ENCODE measurements at places on chromosomes 6 and 20.
A peak's percentile ranks its signal among the peaks of the same experiment; 100 is the strongest.

DNA sequence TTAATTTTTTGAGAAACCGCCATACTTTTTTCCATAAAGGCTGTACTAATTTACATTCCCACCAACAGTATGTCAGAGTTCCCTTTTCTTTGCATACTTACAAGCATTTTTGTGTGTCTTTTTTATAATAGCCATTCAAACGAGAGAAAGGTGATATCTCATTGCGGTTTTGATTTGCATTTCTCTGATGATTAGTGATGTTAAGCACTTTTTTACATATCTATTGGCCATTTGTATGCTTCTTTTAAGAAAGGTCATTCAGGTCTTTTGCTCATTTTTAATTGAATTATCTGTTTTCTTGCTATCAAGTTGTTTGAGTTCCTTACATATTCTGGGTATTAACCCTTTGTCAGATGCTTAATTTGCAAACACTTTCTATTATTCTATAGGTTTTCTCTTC is 176.1 kb upstream of the UFL1 start:
- DNase-seq, result no peak

- no peak for DNase-seq
These were observed 87.1 kb downstream of the PSMG4 start for GRCh38 chr6:3345836-3346235.

- no peak for DNase-seq
These were observed 133.2 kb upstream of the SYNCRIP start for GRCh38 chr6:85775883-85776282.

DNA sequence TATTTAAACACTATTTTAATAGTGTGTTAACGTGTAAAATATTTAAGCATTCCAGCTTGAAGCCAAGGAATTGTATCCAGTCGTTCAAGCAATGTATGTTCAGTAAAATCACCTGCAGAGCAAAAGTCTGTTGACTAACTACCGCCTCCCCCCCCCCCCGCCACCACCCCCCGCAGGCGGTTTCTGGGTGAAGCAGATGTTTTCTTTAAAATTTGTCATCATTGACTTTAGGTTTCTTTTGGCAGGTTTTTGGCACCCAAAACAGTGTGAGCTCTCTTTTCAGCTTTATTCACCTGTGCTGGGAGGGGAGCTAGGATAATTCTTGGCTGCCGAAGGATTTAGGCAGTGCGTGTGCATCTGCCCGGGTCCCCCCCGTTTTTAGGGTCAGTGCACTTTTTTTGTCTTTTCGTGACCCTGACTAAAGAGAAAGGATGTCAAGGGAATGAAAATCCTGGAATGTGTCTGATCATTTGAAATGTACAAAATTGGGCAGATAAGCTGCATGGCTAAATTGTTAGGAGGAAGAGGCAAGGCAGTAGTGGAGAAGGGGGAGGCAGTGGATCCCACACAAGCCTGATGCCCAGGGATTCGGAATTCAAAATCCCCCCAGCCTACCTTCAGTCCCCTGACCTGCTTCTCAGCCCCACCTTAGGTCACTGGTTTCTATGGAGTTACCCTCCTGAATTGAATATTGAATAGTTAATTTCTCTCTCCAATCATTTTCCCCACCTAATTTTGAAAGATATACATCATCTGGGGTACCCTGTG is 1.1 kb downstream of the EDN1 start:
- DNase-seq, result no peak

DNA sequence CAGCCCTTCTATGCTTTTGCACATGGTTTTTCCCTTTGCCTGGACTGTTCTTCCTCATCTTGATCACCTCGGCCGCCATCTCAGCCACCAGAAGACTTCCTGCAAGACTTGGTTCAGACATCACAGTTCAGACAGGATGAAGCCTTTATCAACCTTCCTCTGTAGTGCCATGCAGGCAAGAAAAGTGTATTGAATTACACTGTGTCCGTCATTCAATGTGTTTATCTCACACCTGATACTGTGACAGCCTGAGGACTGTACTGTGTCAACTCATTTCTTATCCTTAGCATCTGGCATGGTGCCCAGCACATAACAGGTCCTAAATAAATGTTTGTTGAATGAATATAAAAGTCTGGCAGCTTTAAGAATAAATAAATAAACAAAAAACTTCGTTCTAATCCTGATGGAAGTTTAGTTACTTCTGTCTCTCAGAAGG is 133.3 kb upstream of the MAN1A1 start:
- DNase-seq, result no peak

- no peak for DNase-seq
These were observed 12.2 kb downstream of the BPIFB4 start for GRCh38 chr20:33091693-33092092.

GRCh38 chr6:117169781-117170281 is 95.5 kb upstream of the VGLL2 start:
- DNase-seq, result no peak

DNA sequence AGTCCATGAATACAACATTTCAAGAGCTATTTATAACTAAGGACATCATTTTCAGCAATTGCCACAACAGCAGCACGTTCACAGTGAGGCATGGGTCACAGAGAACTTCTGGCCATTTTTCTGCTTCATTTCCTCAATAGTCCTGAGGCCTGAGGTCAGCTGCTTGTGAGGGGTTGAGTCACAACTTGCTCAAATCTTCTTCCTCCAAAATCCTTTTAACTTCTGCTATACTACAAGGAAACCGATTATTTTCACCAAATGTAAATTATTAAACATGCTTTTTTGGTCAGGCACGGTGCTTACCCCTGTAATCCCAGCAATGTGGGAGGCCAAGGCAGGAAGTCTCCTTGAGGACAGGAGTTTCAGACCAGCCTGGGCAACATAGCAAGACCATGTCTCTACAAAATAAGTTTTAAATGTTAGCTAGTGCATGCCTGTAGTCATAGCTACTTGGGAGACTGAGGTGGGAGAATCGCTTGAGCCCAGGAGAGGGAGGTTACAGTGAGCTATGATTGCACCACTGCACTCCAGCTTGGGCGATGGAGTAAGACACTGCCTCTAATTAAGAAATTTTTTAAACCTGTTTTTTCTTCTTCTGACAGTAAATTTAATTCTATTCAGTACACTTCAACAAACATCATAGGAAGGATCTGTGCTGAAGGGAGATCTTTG is 11.1 kb upstream of the SLC16A10 start:
- no peak for DNase-seq

DNA sequence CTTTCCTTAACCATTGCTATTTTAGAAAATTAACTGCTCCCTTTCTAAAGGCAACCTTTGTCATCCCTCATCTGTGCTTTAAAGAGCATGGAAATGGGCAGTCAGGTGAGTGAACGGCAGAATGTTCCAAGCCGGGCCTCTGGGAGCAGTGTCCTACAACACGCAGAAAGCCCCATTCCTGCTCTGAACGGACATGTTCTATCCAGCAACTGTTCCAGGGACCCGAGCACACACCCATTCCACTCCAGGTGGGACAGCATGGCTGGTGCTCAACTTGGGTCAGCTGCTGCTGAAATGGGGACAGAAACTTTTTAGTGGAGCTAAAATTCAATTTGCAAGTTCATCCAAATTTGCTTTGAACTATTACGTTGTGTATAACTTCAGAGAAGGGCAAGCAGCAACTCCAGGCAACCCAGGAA is 26.7 kb downstream of the DIDO1 start:
- peak; percentile 85 for DNase-seq

GRCh38 chr6:107489636-107490565 is at the start of gene SOBP:
Gene SOBP (plus strand): TSS chr6:107490117. CDS start chr6:107490617, 500 bp downstream.
- no peak for DNase-seq

DNA sequence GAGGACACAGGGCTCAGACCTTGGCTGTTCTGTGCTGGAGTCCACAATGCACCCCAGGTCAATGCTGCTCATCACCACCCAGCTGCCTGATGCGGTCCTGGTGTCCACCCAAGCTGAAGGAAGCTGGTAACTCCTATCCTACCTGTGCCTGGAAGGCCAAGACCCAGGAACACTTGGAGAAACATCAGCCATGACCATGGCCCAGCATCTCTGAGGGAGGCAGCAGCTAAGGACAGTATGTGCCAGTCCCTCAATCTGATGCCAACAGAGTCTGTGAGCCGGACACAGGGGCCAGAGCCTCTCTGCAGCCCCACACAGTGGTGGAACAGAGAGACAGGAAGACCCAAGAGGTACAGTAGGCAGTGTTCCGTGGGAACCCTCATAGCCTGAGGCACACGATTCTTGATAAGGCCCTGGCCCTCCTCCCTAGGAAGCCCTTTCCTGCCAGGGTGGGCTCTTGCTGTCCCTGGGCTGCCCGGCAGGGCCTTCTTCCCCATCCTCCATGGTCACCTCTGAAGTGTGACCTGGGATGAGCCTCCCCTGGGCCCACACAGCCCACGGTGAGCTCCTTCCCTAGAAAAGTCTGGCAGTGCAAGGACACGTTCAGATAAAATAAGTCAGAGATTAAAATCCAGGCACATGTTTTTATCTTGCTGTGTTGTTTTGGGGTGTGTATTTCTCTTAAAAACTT is 170.7 kb downstream of the THBS2 start:
- no peak for DNase-seq

GRCh38 chr20:1526310-1526709 is 31.2 kb downstream of the SIRPD start:
- no peak for DNase-seq

- DNase-seq, result no peak
These were observed 345.1 kb upstream of the AGPAT4 start for GRCh38 chr6:161618831-161619454.

GRCh38 chr6:121064345-121064744 is 269.9 kb downstream of the TBC1D32 start:
- DNase-seq, result no peak

DNA sequence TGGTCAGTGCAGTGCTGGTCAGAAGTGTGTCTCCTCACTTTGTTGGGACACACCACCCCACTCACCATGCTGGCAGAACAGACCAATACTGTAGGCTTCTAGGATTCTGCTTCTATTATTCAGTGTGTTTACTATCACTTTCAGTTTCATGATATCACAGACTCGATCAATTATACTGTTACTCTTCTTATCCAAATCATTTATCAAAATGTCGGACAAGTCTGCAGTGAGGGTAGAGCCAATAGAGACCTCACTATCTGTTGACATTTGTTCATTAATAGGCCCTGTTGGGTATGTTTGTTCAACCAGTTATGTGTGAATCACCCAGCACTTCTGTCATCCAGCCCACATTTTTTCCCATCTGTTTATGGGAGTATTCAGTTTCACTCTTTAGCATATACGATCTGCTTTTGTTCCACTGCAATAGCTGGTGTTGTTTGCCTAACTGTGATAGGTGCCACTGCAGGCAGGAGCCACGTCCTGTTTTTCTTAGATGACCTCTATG is 140.1 kb downstream of the NRN1 start:
- DNase-seq, result no peak

DNA sequence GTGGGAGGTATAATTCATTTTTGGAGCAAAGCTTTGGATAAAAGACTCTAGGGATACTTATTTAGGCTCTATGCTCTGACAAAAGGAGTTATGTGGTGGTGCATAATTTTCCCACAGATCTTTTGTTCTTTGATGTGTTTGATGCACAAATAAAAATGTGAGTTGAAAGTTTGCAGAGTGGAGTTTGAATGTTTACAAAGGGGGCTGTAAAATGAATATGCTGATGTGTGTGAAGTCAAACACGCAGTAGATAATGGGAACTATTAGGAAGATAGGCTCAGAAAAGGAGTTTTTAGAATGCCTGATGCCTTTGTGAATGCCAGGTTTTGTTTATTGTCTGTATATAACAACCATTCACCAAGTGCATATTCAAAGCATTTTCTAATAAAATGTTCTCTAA is 545.0 kb upstream of the EPHA7 start:
- DNase-seq, result no peak

GRCh38 chr20:48843057-48843806 is 15.4 kb upstream of the PREX1 start:
- no peak for DNase-seq

DNA sequence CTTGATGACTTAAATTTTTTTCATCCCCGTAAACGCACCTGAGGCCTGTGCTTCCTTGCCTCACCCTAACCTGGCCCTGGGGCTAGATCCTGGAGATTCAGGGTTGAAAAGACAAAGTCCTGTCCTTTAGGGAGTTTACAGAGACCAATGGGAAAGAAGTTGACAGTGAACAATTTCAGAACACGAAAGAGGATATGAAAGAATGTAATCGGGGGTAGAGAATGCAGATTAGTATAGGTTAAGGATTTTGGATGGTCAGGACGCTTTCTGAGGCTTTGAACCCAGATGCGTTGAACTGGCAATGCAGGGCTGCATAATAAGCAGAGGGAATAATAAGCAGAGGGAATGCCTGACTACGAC is 1.7 kb upstream of the FBXO5 start:
- no peak for DNase-seq

DNA sequence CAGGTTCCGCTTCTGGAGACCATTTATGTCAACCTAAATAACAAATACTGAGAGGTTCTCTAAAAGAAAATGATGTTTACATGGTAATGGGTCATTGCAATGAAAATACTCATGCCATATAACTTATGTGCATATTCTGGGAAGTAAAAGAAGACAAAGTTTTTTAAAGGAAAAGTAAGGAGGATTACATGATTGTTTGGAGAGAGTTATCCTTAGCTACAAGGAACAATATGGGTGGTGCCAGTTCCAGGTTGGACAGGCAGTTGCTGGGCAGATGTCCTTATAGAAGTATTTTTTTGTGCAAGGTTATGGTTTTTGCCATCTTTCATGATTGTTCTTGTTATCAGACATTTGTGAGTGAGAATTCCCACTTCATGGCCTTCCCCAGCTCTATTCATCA is 52.5 kb downstream of the MRAP2 start:
- no peak for DNase-seq

- DNase-seq, result no peak
These were observed 137.3 kb upstream of the GPR6 start for GRCh38 chr6:109840796-109841195.

GRCh38 chr20:51480507-51481270 is 61.8 kb downstream of the NFATC2 start:
- peak; percentile 55 for DNase-seq
